Motor neuron (in vitro differentiated cells): ENCODE measurements at places on chromosomes 16 and 17. TPM values are rescaled to one million over a fixed set of nuclear protein-coding genes. Genes with fewer than 3 reads are reported as not detected.

Gene TELO2
- total RNA-seq, result 9.8 and 12.5 TPM in 2 replicates

Gene NPIPA2
- total RNA-seq, result 1.7 and 1.9 TPM in 2 replicates

Gene CD300LB
- 0.08 and 0.09 TPM in 2 replicates for total RNA-seq

Gene KRTAP3-1
- total RNA-seq, result not detected in 2 replicates

Gene NUFIP2
- 65.5 and 80.0 TPM in 2 replicates for total RNA-seq

Gene PPP1R27
- total RNA-seq, result 1.0 and 1.2 TPM in 2 replicates

Gene HEXIM2
- 12.1 and 14.1 TPM in 2 replicates for total RNA-seq

Gene EFCAB5
- 0.33 and 1.4 TPM in 2 replicates for total RNA-seq

Gene SHISA9
- total RNA-seq, result 0.20 and 0.32 TPM in 2 replicates

Gene IRX3
- 14.4 and 21.8 TPM in 2 replicates for total RNA-seq

GRCh38 chr16:85687651-85688471, 893 bp downstream of the GINS2 start:
- ATAC-seq, result no peak

- ATAC-seq, result no peak
Observed at GRCh38 chr17:28379814-28380801, 8.6 kb downstream of the SARM1 start.

DNA sequence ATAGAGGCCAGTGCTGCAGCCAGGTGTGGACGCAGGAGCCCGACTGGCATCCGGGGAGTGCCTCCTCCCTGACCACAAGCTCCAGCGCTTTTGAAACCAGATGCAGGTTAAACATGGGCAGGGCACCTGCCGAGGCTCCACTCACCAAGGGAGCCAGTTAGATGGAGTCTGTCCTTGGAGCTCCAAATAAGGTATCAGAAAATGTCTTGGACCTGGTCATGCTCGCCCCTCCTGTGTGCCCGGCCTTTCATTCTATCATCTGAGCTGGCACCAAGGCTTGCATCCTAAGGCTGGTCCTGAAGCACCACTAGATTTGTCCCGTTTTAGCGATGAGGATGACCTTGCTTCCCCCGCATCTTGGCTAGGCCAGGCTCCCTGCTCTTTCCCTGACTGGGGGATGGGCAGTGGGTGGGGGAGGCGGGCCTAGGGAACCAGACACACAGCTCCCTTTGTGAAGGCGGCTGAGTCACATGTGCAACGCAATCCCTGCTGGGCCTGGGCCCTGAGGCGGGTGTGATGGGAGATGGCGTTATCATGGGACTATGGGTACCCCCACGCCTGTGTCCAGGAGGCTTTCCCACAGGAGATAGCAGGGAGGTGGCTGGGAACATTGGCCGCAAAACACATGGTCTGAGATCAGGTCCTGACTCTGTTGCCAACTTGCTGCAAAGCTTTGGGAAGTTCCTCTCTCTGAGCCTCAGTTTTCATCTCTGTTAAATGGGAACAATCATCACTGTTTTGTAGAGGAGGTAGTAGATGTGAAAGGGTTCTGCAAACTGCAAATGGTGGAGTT, 5.0 kb upstream of the ADGRG1 start:
- no peak for ATAC-seq

DNA sequence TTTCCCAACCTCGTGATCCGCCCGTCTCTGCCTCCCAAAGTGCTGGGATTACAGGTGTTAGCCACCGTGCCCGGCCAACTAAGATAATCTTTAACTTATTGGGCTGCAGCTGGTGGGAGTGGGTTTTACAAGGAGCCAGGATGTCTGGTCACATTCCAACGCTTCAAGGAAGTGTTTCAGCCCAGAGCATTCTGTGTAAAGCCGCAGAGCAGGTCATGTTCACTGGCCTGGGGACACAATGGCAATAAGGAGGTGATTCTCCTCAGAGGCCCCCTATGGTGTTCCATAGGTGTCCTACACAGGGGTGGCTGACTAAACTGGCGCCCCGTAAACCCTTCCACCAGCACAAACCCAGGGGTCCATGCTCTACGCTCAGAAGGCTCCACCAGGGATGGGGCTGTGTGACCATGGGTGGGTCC, 1.2 kb downstream of the QPRT start:
- ATAC-seq, result no peak

DNA sequence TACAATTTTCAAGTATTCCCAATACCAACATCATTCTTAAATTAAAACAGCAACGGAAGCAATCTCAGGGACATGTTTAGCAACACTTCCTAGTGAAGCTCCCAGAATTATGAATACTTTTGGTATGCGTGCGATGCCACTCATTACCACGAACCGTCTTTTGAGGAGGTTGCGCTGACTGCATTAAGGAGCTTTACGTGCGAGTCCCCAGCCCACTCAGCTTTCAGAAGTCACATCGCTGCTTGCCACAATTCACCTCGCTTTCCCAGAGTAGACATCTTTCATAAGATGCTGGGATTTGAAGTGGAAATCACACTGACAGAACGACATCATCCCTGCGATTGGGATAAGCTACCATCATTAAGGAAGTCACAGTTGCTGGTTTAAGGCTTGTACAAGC, 441.6 kb upstream of the HSBP1 start:
- ATAC-seq, result no peak

DNA sequence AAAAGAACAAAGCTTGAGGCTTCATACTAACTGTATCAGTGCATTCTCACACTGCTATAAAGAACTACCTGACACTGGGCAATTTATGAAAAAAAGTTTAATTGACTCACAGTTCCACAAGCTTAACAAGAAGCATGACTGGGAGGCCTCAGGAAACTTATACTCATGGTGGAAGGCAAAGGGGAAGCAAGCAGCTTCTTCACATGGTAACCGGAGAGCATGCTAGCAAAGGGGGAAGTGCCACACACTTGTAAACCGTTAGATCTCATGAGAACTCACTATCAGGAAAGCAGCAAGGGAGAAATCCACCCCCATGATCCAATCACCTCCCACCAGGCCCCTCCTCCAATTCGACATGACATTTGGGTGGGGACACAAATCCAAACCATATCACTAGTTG, 25.3 kb downstream of the CTRB2 start:
- no peak for ATAC-seq

DNA sequence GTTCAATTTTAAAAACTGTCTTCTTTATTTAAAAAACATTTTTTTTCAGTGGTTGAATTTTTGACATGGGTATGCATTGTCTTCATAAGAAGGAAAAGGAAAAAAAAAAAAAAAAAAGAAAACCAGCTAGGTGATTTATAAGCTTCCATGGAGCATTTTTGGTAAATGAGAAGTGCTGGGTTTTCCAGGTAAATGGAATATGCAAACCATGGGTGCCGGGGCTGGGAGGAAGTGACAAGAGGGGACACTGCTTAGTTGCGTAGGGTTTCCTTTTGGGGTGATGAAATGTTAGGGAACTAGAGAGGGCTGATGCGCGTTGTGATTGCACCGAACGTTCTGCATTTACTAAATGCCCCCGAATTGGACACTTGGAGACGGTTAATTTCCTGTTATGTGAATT, 217.4 kb upstream of the FOXF1 start:
- ATAC-seq, result no peak

GRCh38 chr17:71600137-71600789, 520.6 kb upstream of the SOX9 start:
- no peak for ATAC-seq

GRCh38 chr17:68532826-68533225, 20.6 kb downstream of the PRKAR1A start:
- ATAC-seq, result no peak

- no peak for ATAC-seq
Observed at GRCh38 chr16:65342231-65342866, 220.5 kb upstream of the CDH11 start.

GRCh38 chr16:23371368-23371767, 69.3 kb downstream of the SCNN1B start:
- no peak for ATAC-seq

GRCh38 chr17:66462010-66462409, 159.6 kb downstream of the PRKCA start:
- ATAC-seq, result no peak

DNA sequence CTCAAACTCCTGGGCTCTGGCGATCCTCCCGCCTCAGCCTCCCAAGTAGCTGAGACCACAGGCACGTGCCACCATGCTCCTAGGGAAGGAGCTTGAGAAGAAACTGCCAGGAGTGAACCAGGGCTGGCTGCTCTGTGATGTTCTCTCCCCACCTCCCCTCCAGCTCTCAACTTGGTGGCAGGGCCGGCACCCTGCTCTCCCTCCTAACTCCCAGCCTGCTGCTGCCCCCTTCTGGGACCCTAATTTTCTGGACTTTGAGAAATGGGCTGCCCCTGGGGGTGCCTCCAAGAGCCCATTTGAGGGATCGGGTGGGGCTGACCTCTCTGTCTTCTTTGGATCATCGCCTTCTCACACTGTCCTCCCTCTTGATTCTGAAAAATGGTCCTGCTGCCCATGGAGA, 14.9 kb upstream of the STAT3 start:
- ATAC-seq, result peak; percentile 54

DNA sequence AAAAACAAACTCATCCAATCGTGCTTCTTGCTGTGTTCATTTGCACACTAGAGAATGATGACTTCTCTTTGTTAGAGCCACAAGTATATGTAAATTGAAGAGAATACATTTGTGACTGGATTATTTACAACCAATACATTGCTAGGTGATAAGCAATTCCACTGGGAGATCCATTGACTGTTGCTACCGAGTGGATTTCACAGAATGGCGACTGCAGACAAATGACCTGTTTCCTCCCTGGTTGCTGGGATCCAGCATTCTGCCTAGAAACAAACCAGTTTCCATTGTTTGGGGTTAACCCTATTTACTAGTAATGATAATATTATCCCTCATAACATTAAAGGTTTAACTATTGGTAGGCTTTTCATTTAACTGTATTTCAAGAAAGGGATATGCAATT, 36.9 kb upstream of the CPHXL start:
- peak; percentile 45 for ATAC-seq

GRCh38 chr16:19882646-19883045, 2.0 kb downstream of the GPRC5B start:
- no peak for ATAC-seq
